ENCODE measurements at places on chromosomes 12 and 14.

- no peak for DNase-seq
Measured at GRCh38 chr12:108455706-108456105, 59.4 kb upstream of the FICD start.

- DNase-seq = no peak
Measured at GRCh38 chr12:106358396-106359241, 1.1 kb downstream of the POLR3B start.

DNA sequence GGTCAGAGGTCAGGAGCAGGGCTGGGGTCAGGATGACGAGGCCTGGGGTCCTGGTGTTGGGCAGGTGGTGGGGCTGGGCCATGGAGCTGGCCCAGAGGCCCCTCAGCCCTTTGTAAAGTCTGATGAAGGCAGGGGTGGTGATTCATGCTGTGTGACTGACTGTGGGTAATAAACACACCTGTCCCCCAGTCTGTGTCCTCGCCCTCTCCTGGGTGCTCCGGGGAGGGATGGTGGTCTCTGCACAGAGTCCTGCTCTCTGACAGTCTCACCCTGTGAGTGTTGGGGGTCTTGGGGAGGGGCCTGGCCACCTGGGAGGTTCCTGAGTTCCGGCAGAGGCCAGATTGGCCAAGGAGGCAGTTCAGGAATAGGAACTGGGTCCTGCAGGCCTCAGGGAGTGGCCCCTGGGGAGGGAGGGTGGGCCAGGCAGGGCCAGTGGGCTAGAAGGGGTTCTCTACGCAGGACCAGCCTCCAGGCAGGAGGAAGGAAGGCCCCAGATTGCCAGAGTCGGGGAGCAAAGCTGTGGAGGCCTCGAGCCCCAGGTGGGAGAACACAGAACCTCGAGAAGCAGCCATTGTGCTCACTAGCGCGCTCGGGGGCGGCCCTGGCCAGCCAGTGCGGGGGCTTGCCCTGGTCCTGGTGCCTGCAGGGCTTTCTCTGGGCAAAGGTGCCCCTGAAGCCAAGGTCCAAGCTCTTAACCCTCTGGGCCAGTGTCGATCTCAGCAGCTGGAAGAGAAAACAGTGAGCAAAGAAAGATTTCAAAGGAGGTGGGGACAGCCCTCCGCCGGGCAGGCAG lies 14.4 kb downstream of the ACADS start:
- DNase-seq = no peak

GRCh38 chr12:46831335-46832129 lies 5.7 kb upstream of the SLC38A4 start:
- no peak for DNase-seq

- no peak for DNase-seq
Measured at GRCh38 chr14:70721542-70721941, 79.8 kb downstream of the TTC9 start.

- peak; percentile 38 for DNase-seq
Measured at GRCh38 chr14:30355431-30355913, 203.5 kb upstream of the G2E3 start.

DNA sequence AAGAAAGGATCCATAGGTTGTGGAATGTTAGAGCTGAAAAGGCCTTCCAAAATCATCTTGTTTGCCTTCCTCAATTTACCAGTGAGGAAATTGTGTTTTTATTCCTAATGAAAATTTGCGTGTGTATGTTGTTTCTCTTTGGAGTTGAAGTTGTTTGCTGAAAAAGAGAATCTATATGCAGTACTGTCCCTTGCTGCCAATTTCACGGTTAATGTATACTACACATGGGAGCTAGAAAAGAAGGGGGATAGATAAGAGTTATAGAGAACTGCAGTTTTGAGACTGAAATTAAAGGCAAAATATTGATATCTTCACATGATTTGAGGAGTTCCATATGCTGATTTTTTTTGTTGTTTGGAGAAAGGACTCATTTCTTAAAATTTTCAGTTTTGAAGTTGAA lies 62.0 kb upstream of the LRTM2 start:
- no peak for DNase-seq

DNA sequence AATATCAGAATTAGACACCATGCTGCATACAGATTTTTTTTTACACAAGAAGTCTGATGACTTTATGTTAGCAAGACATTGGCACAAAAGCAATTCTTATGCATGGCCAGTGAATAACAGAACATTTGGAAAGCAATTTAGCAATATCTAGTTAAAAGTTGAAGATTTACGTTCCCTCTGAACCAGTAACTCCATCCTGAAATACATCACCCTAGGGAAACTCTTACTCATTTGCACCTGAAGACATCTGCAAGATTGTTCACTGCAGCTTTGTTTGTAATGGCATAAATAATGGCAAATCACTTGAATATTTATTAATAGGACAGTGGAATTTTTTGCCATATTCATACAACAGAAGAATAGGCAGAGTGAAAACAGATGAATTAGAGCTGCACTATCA lies 670.0 kb upstream of the NOVA1 start:
- DNase-seq = no peak

GRCh38 chr12:14951851-14952250 lies 9.6 kb downstream of the ARHGDIB start:
- DNase-seq = no peak
